Germinal center (tissue), 1 donor: ENCODE measurements at places on chromosomes 6 and 20.
A peak's percentile ranks its signal among the peaks of the same experiment; 100 is the strongest.

DNA sequence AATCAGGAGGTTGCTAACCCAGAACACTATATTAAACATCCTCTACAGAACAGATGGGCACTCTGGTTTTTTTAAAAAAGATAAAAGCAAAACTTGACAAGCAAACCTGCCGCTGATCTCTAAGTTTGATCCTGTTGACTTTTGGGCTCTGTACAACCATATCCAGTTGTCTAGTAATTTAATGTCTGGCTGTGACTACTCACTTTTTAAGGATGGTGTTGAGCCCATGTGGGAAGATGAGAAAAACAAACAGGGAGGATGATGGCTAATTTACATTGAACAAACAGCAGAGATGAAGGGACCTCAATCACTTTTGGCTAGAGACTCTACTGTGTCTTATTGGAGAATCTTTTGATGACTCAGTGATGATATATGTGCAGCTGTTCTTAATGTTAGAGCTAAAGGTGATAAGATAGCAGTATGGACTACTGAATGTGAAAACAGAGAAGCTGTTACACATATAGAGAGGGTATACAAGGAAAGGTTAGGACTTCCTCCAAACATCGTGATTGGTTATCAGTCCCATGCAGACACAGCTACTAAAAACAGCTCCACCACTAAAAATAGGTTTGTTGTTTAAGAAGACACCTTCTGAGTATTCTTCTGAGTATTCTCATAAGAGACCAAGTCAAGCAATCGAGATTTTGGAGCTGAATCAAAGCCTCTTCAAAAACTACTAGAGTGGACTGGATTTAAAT, 201.2 kb upstream of the SHLD1 start:
- DNase-seq = no peak

DNA sequence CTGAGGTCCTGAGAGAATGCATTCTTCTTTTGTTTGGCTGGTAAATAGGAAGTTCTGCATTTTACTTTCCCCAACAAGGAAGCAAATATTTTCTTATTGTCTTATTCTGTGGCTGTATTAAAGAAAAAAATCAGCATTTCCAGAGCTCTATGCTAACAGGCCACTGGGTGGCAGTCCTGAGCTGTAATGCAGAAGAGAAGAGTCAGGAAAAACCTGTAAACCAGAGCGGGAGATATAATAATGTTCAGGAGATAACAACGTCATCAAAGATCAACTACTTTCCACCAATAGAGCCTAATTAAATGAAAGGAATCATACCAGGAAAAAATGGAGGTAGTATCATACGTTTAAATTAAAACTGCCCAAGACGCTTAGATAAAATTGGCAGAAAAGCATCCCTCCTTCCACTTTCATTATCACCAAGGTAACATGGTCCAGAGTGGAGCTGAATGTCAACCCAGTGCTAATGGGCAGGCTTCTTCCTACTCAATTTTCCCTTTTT, 55.6 kb upstream of the CARMIL1 start:
- DNase-seq = peak; percentile 59

DNA sequence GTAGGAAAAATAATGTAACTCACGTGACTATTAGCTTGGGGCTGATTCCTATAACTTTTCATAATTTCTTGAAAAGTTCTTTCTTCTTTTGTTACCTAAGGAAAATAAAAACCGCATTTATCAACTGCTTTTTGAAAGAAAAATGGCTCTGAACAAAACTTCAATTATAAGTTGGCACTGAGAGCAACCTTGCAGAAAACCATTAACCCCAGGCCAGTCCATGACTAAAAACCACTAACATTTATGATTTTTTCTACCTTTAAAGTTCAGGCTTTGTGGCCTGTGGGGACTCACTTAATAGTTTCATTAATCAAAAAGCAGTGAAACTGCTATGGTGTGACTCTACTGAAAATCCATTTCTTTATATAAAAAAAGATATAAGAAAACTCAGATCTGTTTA, 69.1 kb upstream of the SAMHD1 start:
- DNase-seq = no peak

DNA sequence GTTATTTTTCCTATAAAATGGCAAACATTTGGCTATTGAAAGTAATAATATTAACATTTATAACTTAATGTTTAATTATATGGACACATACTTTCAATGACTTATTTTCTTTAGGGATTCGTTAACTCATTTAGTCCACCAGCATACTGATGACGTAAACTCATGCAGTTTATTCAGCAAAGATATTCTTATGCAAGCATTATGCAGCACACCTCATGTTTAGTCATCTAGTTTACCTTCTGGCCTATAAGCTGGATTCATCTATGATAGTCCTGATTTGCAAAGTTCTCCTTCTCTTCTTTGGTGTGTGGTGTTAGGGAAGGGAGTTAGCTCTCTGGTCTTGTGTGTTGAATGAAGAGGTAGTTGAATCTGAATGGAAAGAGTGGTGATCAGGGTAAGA, 60.0 kb downstream of the OR2J2 start:
- no peak for DNase-seq

DNA sequence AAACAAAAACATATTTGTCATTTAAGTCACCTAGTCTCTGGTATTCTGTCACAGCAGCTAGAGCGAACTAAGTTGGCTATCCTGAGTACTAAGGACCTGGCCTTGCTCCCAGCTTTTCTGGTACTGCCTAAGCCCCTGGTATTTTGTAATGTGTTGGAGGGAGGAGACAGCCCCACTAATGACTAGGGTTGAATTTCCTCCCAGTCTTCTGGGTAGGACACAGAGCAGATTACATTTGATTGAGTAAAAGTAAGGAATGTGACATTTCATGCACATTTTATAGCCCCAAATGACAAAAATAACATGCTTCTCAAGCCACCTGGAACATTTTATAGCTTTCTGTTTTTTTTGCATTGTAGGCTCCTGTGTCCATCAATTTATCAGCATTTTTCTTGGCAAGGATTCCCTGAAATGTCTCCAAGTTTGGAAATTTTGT, 47.9 kb upstream of the DDR1 start:
- DNase-seq = no peak

- no peak for DNase-seq
Measured at GRCh38 chr6:158249340-158249836, 62.9 kb upstream of the TULP4 start.

DNA sequence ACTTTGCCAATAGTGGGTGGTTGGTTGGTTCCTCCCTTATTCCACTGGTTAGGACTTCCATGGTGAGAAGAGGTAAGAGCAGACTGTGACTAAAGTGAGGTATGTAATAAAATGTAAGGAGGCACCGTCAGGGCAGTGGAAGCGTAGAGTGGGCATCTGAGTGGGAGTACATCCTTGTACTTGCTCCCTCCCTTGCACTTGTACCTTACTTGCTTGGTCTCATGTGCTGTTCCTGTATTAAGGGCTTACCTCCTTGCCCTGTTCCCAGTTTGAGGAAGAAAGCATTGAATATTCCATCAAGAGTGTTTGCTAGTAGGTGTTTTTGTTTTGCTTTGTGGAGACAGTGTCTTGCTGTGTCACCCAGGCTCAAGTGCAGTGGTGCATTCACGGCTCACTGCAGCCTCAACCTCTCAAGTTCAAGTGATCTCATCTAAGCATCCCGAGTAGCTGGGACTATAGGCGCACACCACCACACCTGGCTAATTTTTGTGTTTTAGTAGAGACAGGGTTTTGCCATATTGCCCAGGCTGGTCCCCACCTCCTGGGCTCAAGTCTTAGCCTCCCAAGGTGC, 25.5 kb downstream of the AMD1 start:
- DNase-seq = no peak

GRCh38 chr6:117483004-117483644, 650 bp downstream of the DCBLD1 start:
- DNase-seq = peak; percentile 8

DNA sequence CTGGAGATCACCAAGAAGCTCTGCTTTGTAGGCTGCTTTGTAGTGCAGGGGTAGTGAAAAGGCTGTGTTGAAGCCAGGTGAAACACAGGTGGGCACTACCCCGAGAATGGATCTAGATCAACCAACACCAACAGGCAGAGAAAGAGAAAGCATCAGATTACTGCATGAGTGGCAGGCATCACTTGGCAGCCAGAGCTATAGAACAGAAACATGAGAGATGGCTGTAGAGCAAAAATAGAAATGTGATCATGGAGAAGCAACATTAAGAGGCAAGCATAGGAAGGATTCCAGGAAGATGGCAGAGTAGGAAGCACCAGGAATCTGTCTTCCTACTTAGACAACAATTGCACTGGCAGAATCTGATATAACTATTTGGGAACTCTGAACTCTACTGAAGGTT, 311.1 kb upstream of the TCF21 start:
- DNase-seq = no peak

GRCh38 chr6:45709781-45710220, 305.9 kb downstream of the CLIC5 start:
- no peak for DNase-seq

- DNase-seq = no peak
Measured at GRCh38 chr6:46023216-46023915, 7.7 kb upstream of the CLIC5 start.

GRCh38 chr6:43687079-43687436, 533 bp downstream of the MRPS18A start:
- DNase-seq = no peak

GRCh38 chr6:56291302-56291917, 44.0 kb upstream of the COL21A1 start:
- DNase-seq = no peak

GRCh38 chr6:109894181-109894580, 83.9 kb upstream of the GPR6 start:
- no peak for DNase-seq

DNA sequence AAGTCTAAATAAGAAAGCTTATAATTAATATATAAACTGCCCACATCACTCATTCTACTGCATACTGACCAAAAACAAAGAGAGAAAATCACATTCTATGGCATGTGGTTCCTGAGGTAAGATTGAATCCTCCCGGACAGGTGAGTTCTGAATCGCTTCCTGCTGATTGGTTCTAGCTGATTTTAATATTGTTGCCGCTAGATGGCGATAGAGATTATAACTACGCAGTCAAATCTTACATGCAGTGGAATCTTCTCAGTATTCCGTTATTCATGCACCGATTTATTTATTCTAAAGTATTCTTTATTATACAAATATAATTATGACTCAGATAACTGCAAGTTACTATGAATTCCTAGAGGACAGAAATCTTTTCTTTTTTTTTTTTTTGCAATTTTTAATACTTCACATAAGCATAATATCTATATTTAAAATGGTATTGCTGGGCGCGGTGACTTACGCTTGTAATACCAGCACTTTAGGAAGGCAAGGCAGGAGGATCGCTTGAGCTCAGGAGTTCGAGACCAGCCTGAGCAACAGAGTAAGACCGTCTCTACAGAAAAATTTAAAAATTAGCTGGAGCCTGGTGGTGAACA, 24.2 kb upstream of the TMX4 start:
- DNase-seq = peak; percentile 58

DNA sequence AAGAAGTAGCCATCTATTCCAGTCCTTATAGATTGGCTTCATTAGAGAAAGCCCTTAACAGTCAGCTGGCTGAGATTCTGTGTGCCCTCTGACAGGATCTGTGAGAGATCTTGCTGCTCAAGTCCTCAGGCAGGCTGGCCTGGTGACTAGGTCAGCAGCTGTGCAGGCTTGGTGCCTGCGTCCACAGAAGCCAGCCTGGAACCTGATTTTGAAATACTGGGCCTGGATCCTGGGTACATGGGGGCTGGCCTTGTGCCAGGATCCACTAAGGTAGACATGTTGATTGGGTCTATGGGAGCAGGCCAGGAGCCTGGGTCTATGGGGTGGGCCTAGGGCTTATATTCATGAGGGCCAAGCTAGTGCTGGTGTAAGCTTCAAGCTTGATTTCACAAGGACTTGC, 381.8 kb upstream of the MARCKS start:
- DNase-seq = no peak

GRCh38 chr6:13769034-13769654, 45.2 kb downstream of the MCUR1 start:
- no peak for DNase-seq

- peak; percentile 23 for DNase-seq
Measured at GRCh38 chr6:147285087-147285855, 81.1 kb downstream of the STXBP5 start.

DNA sequence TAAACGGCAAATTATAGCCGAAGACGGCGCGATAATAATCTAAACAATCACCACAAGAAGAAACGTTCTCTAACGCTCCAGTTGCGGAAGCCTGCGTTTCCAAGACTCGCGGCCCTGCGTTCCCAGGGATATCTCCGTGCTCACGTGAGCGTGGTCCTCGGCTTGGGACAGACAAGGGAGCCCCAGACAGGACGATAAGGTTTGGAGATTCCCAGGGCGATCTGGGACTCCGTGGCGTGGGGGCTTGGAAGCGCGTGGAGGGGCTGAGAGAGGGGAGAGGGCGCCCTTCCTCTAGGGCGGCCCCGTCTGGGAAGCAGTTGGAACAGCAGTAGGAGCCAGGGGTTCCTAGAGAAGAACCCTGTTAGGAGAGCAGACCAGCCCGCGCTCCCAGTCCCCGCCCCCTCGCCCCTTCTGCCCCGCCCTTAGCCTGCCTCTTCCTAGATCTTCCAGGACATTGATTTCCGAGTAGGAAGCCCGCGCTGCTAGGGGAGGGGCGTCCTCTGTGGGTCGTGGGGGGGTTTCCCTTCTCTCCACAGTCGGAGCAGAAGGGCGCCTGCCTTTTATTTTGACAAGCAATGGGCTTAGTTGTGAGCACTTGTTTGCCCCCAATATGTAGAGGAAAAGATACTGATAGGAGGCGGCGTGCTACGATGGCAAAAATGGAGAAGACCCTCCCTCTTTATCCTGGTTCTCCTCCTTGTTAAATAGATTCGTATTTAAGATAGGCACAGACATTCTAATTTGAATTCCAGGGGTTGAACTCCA, 10.6 kb downstream of the NRN1 start:
- DNase-seq = no peak

- no peak for DNase-seq
Measured at GRCh38 chr6:166623318-166623717, 3.7 kb downstream of the RPS6KA2 start.

DNA sequence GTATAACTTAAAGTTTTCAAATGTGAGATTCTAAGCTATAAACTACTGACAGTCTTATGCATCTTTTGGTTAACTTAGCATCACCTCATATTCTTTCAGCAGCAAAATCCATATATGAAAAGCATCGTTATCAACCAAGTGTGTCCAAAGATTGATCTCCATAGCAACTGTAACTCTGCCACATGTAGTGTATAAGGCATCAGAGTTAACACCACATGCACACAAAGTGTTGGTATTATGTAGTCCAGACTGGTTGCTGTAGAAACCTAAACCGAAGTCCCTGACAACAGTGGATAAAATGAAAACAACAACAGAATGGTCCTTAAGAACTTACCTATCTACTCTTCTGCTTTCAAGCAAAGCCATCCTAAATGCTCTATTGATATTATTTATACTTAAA, 39.6 kb downstream of the PDSS2 start:
- DNase-seq = no peak
